Stimulated activated CD4-positive, alpha-beta T cell treated with anti-CD3 and anti-CD28 coated beads, Interleukin-2, amount 100 ng/mL, for 4 hours (primary cell): ENCODE measurements at places on chromosomes 6 and 20.

DNA sequence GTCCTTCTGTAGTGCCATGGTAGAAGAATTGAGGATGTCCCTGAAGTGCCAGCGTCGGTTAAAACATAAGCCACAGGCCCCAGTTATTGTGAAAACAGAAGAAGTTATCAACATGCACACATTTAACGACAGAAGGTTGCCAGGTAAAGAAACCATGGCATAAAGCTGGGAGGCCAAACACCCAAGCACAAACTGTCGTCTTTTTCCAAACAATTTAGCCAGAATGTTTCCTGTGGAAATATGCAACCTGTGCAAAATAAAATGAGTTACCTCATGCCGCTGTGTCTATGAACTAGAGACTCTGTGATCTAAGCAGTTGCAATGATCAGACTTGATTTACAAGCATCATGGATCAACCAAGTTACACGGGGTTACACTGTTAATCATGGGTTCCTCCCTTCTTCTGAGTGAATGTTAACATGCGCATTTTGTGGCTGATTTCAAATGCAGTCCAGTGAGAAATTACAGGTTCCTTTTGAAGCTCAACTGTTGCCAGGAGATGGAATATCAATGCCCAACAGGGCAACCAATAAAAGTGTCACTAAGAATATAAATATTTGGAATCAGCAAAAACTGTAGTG lies 674.9 kb downstream of the GRIK2 start:
- DNase-seq = no peak

- DNase-seq = no peak
Observed at GRCh38 chr6:1027109-1027794, 284.6 kb upstream of the FOXQ1 start.

DNA sequence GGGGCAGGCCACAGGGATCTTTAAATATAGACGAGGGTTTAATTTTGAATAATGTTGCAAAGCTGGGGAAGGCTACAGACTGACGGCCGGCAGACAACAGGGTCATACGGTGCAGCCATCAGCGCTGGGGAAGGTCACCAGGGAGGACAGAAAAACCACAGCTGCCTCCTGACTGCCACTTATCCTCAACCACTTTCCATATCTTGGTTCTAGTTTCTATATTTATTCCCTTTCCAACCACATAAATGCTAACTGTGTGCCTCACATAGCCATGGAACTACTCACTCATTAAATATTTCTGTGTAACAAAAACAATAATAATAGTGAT lies 85.7 kb upstream of the AGPAT4 start:
- no peak for DNase-seq

DNA sequence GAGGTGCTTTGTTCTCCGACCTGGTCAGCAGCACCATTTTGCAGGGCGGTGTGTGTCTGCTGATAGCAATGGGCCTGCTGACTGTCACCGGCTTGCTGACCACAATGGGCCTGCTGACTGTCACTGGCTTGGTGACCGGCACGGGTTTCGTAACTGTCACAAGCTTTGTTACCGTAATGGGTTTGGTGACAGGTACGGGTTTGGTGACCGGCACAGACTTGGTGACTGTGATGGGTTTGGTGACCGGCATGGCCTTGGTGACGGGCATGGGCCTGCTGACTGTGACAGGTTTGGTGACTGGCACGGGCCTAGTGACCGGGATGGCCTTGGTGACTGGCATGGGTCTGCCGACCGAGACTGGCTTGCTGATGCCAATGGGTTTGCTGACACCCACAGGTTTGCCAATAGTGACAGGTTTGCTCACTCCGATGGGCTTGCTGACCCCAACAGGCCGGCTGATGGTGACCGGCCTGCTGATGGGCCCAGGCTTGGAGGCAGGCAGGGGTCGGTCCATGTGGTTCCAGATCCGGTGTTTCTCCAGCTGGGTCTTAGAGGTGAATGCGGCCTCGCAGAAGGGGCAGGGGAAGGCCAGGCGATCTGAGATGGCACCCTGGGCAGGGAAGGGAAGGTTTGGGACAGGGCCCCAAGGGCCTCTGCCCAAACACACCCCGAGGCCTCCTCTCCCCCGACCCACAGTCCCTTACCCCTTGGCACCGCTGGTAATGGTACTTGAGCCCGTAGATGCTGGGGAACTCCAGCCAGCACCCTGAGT lies 3.4 kb downstream of the ZNF512B start:
- DNase-seq = no peak
